ENCODE measurements at places on chromosomes 7 and 10. TPM values are rescaled to one million over a fixed set of nuclear protein-coding genes. Genes with fewer than 3 reads are reported as not detected.

Gene ASB15
- not detected for total RNA-seq

Gene POLR1F
- 20.7 TPM for total RNA-seq

Gene CRYGN
- total RNA-seq: 0.74 TPM

Gene EMX2
- not detected for total RNA-seq

Gene AKR1C3
- total RNA-seq: 0.62 TPM

Gene PLXNA4
- 0.10 TPM for total RNA-seq

Gene PKD1L1
- 2.2 TPM for total RNA-seq

Gene SPDYE11
- total RNA-seq: not detected

Gene PTPRZ1
- total RNA-seq: 0.05 TPM

Gene CDHR1
- 0.39 TPM for total RNA-seq

Gene VWC2
- not detected for total RNA-seq

Gene SUPV3L1
- 65.0 TPM for total RNA-seq

Gene SPDYE1
- total RNA-seq: not detected

Gene EPDR1
- total RNA-seq: 86.6 TPM

Gene AOAH
- total RNA-seq: 0.31 TPM

Gene MEOX2
- total RNA-seq: not detected

Gene CNNM1
- 16.6 TPM for total RNA-seq

Gene AGAP5
- total RNA-seq: 6.6 TPM

Gene ASB10
- total RNA-seq: not detected

Gene ZNF804B
- not detected for total RNA-seq

Measured in Panc1 (cell line).